ENCODE measurements at places on chromosomes 7 and 10.

DNA sequence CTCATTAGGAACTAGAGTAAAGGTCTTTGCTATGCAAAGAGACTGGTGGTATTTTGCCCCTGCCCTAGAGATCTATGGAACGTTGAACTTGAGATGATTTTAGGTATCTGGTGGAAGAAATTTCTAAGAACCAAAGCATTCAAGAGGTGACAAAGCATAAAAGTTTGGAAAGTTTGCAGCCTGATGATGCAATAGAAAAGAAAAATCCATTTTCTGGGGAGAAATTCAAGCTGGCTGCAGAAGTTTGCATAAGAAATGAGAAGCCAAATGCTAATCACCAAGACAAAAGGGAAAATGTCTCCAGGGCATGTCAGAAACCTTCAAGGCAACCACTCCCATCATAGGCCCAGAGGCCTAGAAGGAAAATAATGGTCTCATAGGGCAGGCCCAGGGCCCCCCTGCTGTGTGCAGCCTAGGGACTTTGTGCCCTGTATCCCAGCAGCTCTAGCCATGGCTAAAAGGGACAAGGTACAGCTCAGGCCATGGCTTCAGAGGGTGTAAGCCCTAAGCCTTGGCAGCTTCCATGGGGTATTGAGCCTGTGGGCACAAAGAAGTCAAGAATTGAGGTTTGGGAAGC lies 16.5 kb downstream of the TFPI2 start:
- DNase-seq, result no peak

GRCh38 chr10:32050177-32050576 lies 6.0 kb downstream of the KIF5B start:
- DNase-seq, result no peak

DNA sequence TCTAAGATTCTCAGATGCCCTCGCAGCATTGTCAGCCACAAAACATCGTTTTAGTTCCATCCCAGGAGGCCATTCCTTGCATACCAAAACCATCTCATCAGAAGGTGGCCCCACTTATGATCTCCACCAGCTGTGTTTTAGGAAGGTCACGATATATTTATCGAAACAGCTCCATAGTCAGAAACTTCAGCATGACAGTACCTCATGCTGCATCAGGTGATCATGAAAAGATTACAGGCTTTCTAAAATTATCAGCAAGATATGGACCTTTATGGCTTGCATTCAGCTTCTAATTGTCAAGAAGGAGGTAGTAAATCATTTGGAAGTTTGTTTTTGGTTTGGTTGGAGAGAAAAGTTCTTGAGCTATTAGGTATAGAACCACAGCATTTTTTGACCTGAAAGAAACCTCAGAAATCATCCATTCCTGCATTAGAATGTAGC lies 20.0 kb downstream of the JAZF1 start:
- no peak for DNase-seq

DNA sequence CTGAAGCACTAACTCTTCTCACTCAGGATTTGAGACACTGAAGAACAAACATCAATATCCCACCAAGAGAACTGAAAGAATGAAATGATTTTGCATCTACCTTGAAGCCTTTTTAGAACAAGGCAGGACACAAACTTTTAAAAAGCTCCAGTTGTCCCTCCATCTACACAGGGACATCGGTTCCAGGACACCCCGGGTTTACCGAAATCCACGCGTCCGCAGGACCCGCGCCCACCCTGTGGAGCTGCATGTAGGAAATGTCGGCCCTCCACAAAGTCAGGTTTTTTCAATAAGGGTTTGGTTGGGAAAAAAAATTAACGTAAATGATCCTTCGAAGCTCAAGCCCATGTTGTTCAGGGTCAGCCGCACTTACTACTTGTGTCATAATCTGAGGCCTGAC lies 94.0 kb downstream of the DIP2C start:
- DNase-seq, result no peak

- DNase-seq, result no peak
Measured at GRCh38 chr7:29606830-29607229, 43.2 kb downstream of the PRR15 start.

DNA sequence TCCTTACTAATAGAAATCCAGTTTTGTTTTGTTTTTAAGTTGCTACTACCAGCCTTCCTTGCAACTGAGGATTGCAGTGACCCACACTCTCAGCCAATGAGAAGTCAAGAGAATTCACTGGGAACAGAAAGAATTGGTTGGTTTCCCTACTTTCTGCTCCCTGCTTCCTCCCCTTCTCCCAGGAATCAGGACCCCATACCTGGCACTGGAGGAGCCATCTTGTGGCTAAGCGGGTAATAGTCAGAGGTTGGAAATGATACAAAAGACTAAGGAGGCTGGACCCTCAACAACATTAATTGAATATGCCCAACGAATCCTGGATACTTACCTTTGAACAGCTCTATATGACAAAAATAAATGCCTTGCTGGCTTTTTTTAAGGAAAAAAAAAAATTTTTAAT lies 6.3 kb downstream of the TMEM176A start:
- DNase-seq, result no peak

DNA sequence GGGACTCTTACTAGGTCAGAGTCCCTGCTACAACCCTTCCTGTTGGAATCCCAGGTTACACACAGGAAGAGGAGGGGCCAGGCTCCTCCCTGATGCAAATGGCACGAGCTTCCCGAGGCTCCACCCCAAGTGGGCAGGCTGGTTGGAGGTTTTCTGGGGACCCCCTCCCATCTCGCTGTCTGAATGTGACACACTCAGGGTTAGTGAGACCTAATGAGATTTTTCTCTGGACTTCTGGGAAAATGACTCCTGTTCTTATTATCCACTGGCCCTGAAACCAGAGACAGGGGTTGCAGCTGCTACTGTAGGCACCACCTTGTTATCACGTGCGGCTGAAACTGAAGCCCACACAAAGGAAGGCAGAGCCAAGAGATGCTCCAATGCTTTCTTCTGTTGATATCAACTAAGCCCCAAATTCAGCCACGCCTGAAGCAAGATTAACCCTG lies 103.3 kb downstream of the FAM107B start:
- no peak for DNase-seq

Measured in H54 (cell line).